Stimulated activated CD4-positive, alpha-beta T cell treated with anti-CD3 and anti-CD28 coated beads, Interleukin-2, amount 100 ng/mL, for 24 hours (primary cell): ENCODE measurements at places on chromosomes 7 and 10.

DNA sequence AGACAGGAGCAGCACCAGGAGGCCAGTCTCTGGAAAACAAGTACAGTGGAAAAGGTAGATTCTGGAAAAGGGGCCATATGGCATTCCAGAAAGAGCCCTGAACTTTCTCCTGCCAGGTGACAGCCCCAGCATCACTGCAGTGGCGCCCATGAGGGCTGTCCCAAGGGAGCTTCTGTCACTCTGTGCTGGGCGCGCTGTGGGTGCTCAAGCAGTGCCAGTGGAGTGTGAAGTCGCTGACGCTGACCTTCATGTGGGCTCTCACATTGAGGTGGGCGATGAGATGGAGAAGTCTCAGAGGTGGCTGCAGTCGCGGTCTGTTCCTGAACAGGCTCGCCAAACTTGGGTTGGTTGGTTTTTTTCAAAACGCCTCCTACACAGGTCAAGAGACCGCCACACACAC lies 38.2 kb downstream of the FKBP6 start:
- DNase-seq: no peak

DNA sequence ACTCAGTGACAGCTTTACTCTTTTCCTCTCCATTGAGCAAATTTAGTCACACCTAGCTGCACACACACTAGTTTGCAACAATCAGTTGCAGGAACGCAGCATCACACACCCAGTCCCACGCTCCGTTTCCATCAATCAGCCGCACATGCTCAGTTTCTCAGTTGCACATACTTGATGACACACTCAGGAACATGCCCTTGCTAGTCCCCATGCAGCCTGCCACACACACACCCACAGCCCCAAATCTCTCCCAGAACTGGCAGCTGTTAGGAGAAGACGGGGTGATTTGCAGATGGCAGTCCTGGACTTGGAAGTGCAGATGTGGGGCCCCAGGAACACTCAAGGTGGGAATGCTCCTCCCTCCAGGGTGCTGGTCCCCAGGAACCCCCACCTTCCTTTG lies 7.7 kb downstream of the LBX1 start:
- no peak for DNase-seq

- no peak for DNase-seq
Measured at GRCh38 chr7:134289423-134289822, 27.3 kb downstream of the SLC35B4 start.

GRCh38 chr10:88017781-88018180 lies 154.4 kb downstream of the PTEN start:
- no peak for DNase-seq

DNA sequence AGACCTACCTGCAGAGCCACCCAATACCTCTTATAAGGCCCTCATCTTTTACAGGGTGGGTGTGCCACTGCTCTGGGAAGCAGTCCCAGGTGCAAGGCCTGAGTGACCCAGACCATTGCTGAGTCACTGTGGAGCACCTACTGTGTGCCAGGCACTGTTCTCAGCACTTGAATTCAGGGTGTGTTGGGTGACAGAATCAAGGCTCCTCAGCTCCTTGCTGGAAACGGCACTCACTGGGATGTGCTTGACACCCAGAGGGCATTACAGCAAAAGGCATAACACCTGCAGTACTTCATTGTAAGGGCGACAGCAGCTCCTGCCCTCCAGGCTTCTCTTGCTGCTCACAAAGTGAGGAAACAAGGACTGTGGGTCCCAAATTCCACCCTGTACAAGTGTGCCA lies 7.1 kb downstream of the CAMK2B start:
- DNase-seq: no peak
